ENCODE measurements at places on chromosomes 5 and 9.

DNA sequence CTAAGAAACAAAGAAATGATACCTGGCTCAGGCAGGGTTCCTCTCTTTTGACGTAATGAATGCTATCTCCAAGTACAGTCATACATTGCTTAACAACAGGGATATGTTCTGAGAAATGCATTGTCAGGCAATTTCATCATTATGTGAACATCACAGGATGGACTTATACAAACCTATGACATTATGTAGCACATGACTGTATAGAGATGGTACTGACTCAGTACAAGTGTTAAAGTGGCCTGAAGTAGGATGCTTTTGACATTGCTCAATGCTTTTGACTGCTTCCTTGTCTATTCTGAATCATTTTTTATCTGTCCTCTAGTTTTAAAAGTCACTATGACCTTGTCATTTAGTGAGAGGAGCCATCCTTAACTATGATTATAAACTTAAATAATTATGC is 147.6 kb downstream of the NR2F1-AS1 start:
- no peak for DNase-seq

DNA sequence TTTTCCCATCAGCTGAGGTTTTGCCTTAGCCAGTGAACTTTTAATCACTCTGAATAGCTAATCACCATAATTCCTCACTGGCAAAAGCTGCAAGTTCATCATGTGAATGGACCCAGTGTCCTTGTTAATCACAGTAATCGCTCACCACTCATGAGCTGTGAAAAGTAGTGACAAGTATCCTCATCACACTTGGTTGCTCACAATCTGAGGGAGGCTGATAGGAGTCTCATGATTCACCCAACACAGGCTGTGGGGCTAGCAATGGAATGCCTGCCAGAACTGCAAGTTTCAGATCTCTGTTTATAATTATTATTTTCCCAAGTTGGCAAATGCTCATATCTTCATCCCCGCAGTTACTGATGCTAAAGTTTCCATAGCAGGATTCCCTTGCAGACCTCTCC is 467.2 kb downstream of the KIF4B start:
- DNase-seq, result no peak

- no peak for DNase-seq
These were observed 14.7 kb downstream of the CEP72 start for GRCh38 chr5:626850-627249.

DNA sequence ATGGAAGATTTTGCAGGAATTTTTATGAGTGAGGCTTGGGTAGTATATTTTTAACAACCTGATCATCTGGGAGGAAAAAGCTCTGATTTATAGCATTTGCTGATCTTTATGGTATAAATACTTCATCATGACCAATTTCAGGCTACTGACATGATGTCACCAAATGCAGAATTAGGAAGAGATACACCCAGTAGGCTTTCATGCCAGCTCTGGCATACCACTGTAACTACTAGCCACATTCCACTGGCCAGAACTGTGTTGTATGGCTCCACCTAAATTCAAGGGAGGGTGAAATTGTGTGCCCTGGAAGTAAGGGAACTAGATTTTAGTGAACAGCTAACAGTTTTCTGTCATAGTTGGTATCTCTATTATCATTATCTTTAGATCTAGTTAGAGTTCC is 17.6 kb downstream of the AP3S1 start:
- DNase-seq, result no peak

- DNase-seq, result no peak
These were observed 26.8 kb upstream of the PRUNE2 start for GRCh38 chr9:76932757-76933156.

DNA sequence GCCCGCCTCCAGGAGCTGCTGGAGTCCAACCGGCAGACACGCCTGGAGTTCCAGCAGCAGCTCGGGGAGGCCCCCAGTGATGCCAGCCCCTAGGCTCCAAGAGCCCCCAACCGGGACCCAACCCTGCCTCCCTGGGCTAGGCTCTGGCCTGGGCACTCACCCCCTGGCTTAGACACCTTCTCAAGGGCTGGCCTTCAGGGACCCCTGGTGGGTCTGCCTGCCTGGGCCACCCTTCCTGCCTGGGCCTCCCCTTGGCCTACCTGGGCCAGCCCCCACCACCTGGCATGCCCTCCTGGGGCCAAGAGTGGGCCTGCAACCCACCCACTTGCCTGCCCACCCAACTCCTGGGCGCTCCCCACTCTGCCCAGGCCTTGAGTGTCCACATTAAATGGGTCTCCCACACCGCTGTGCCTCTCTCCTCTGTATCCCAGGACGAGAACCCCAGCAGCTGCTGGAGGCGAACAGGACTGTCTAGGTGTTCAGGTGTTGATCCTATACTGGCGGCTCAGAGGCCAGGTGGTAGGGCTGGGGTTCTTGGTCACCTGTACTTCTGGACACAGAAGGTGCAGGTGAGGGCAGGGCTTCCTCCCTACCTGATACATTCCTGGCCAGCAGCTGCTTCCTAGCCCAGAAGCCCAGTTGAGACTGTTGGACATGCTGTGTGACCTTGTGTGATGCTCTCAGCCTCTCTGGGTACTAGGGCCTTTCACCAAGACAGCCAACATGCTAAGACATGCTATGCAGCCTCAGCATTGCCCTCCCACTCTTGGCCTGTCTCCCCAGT is 3.6 kb downstream of the BBLN start:
- DNase-seq, result no peak

DNA sequence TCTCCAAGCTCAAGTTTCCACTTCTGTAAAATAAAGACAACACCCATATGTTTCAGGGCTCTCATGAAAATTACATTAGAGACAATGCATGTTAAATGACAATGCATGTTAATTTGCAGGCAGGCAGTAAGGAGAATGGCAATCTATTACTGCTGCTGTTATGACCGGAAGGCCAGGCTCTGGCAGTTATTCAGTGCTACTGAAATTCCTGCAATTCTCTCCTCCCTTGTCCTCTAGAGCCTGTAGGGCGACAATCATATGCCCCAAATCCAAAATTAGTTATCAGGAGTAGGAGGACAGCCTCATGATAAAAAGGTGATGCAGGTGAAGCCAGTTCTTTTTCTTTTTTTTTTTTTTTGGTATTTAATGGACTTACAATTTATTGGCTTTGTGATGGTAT is 42.2 kb upstream of the CAST start:
- DNase-seq, result no peak

- DNase-seq, result no peak
These were observed 33.9 kb upstream of the GABBR2 start for GRCh38 chr9:98742325-98743280.

DNA sequence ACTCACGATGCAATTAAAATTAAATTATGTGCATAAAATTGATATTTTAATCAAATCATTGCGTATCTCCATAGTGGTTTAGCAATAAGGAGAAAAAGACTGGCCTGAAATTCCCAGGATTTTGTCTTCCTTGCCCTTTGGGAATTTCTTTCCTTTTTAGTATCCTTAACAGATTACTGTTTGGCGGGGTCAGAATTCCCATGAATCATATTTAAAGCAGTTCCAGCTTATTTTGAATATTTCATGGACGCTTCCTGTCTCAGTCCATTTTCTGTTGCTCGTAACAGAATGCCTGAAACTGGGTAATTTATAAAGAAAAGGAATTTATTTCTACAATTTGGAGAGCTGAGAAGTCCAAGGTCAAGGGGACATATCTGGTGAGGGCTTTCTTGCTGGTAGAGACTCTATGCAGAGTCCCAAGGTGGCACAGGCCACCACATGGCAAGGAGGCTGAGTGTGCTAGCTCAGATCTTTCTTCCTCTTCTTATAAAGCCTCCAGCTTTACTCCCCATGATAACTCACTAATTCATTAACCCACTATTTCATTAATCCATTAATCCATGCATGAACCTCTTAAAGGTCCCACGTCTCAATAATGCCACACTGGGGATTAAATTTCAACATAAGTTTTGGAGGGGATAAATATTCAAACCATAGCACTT is 37.8 kb downstream of the CDH6 start:
- DNase-seq, result no peak

DNA sequence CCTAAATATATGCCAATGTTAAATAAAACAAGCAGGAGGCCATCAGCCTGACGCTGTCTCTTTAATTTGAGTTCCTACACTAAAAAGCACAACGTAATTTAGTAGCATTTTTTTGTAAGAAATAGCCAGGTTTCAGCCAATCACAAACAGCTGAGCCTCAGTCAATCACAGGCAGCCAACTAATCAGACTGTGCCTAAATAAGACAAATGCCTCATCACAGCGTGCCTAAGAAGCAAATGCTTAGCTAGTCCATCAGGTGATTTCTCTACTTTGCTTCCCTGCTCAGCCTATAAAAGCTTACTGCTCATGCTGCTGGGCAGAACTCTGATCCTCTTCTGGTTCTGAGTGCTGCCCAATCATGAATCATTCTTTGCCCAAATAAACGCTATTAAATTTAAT is 38.3 kb upstream of the RORB start:
- DNase-seq, result no peak

GRCh38 chr9:127954831-127955293 is 17.2 kb upstream of the DPM2 start:
- no peak for DNase-seq

DNA sequence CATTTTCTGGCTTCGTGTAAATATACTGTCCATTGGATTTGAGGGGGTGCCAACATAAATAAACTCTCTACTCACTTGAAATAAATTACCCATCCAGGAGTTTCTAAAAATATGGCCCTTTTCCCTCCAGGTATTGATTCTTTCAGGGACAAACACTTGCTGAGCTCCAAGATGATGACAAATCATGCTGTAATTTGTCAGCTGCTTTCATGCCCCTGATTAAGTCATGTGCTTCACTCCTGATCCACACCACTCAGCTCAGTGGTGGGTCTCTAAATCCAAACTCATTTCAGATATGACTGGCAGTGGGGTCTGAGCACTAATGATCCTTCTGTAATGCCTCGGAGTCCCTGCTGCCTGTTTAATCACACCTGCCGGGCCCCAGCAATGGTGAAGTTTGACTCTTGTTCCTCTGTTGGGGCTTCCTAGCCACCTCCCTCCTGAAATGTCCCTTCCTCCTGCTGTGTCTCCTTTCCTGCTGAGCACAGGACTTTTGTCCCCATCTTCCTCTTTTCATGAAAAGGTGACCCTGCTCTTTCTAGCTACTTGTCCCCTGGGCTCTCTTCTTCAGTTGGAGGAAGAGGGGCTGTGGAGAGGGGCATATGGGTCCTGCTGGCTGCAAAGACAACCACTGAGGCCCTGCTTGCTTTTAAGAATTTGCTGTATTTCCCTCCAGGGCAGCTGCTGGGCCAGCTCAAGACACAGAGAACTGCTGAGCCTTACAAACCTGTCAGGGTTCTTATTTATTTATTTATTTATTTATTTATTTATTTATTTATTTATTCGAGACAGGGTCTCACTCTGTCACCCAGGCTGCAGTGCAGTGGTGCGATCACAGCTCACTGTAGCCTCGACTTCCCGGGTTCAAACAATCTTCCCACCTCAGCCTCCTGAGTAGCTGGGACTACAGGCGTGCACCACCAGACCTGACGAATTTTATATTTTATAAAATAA is 200.0 kb downstream of the ATP10B start:
- DNase-seq, result no peak

DNA sequence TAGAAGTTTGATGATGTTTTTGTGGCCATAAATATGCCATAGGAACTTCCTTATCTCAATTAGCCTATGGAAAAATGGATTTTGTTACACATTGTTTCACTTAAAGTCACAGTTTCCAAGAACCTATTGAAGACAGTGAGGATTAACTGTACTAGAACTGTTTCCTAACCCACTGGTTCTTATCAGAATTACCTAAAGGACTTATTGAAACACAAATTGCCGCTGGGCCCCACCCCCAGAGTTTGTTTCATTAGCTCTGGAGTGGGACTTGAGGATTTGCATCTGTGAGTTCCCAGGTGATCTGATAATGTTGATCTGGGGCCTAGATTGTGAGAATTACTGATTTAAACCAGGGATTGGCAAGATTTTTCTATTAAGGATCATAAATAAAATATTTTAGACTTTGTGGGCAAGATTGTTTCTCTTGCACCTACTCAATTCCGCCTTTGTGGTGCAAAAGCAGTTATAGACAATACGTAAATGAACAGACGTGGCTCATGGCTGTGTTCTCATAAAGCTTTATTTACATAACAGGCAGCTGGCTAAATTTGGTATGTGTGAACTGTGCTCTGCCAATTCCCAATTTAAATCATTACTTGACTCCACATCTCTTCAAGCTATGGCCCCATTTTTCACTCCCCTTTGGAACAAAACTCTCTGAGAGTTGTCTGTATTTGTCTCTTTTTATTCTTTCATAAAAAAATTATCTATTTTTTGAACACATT is 9.3 kb downstream of the JAK2 start:
- DNase-seq, result no peak

DNA sequence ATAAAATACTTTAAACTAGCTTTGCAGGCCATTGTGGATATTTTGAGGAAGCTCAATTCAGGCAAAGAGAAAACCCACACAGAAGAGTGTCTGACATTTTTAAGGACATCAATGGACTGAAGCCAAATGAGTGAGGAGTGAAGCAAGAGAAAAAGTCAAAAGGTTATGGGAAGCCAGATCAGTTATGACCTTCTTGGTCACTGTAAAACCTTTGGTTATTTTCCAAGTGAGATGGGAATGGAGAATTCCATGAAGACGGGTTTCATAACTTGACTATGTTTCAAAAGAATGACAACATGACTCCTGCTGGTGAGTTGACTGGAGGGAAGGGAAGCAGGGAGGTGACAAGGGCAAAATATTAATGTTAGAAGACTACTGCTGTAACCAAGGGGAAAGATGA is 585.2 kb downstream of the EFNA5 start:
- no peak for DNase-seq

- DNase-seq, result no peak
These were observed 98.5 kb downstream of the APBA1 start for GRCh38 chr9:69573651-69574050.

DNA sequence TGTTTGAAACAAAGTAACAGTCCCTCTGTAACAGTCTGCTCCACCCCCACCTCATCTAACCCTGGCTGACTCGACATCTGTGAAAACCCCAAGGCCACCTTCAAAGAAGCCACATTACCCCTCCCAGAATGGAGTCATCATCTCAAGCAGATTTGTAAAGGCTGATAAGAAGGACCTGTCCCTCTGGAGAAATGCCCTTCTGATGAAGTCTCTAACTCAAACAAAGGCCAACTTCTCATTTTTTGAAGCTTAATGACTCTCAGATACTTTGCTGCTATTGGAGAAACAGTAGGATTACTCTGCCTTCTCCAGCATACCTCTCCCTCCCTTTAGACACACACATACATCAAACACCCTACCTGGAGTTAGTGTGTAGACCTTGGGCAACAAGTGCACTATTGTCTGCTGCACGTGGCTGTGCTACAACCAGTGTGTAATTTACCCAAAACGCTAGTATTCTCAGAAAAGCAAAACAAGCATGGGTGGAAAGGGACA is 5.3 kb upstream of the SUSD1 start:
- no peak for DNase-seq

- no peak for DNase-seq
These were observed 127.7 kb upstream of the C9orf72 start for GRCh38 chr9:27701016-27701415.

- DNase-seq, result no peak
These were observed 97.4 kb downstream of the KCTD16 start for GRCh38 chr5:144267961-144268513.
